ENCODE measurements at places on chromosomes 4 and X.

- DNase-seq: no peak
These were observed 17.1 kb downstream of the DDX3X start for GRCh38 chrX:41350976-41351569.

DNA sequence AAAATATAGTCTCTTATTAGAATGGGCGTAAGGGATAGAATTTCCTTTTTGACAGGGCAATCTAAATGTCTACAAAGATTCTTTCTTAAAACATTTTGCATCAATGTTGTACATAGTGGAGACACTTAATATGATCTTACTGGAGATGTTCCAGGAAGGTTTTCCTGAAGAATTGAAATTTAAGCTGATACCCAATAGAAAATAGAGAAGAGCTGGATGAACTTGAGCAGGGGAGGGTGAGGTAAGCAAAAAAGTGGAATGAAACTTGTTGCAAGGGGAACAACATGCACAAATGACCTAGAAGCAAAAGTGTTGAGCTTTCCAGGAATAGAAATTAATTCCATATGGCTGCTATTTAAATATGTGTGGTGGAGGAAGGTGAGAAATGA lies 19.7 kb downstream of the SLAIN2 start:
- no peak for DNase-seq

DNA sequence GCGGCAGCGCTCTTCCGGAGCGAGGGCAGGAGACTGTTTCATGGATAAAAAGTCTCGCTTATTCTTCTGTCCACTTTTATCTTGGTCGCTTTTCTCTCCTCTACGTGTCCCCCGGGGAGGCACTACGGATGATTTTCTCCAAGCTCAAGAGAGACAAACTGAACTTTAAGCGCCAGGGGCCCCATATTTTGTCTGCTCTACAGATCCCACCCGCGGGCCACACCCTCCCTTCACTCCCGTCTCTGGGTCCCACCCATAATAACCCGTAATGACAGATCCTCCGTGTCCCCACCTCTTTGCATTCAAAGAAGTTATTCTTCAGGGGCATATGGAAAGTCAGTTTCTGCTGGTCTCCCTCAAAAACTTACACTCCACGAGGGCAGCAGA lies at the start of gene CORIN:
Gene CORIN (minus strand): TSS at position 160 of the 387 bp plus-strand sequence. CDS start 118 bp downstream, at position 42.
- no peak for DNase-seq

DNA sequence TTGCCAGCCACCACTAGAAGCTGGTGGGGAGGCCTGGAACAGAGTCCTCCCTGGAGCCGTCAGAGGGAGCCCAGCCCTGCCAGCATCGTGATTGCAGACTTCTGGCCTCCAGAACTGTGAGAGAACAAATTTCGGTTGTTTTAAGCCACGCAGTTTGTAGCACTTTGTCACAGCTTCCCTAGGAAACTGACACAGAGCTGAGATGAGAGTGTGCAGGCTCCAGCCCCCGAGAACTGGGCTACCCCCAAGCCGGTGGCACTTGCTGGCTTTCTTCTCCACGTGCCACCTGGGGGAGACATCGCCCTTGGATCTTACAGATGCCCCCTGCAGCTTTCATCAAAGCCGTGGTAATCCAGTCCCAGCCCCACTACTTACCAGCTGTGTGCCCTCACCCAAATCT lies 83.7 kb downstream of the PPP2R2C start:
- DNase-seq: no peak

- DNase-seq: no peak
These were observed 380.5 kb upstream of the IGFBP7 start for GRCh38 chr4:57490520-57491255.

DNA sequence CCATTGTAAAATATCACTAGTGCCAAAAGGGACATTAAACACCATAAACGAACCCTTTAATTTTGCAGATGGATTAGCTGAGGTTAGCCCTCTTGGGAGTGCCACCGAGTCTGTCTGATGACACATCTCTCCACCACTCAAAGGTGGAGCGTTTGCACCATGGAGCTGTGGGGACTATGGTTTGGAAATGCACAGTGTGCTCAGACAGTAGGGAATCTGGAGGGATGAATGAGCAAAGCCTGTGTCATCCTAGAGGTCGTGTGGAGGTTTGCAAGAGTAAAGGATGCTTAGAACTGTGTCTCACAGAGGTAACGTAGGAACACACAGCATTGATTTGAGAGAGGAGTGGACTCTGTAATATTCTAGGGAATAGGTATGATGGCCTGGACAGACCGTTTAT lies 93.7 kb downstream of the CLNK start:
- DNase-seq: peak; percentile 25

DNA sequence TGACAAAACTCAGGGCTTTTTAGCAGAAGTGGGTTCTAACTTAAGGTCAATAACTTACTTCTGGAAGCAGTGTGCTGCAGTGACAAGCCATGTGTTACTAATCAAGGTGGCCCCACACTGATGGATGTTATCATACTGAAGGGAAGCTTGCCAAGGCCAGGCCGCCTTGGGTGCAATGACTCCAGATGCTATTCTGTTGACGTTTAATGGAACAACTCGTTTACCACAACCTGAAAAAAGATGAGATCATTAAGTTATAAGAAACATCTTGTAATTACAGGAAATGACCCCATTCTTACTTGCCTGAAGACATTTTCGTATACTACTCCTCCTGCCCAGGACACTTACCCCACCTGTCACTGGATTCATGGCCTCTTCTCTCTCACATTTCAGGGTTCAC lies 38.9 kb upstream of the TMPRSS11D start:
- DNase-seq: no peak

GRCh38 chr4:145795521-145795920 lies 115.6 kb downstream of the C4orf51 start:
- no peak for DNase-seq

GRCh38 chrX:17082831-17083230 lies 136.4 kb downstream of the REPS2 start:
- peak; percentile 16 for DNase-seq

- no peak for DNase-seq
These were observed 176.3 kb upstream of the EDA2R start for GRCh38 chrX:66815227-66815626.

GRCh38 chrX:16870862-16871815 lies 977 bp upstream of the RBBP7 start:
- DNase-seq: no peak

DNA sequence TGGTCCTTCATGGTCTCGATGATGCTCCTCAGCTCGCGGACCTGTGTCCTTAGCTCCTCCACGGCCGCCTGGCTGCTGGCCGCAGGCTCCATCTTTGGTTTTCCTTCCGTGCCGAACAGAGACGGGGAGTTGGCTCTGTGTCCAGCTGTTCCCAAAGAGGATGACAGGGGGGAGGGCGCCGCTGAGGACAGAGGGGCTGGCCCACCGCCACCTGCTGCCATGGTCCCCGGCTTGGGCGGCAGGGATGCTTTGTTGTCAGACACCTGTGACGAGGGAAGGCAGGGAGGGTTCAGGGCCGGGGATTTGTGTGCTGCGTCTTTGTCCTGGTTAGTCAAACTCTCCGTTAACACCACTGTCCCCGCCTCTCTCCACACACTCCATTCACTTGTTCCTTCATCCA lies 26.6 kb upstream of the MAP3K15 start:
- no peak for DNase-seq

DNA sequence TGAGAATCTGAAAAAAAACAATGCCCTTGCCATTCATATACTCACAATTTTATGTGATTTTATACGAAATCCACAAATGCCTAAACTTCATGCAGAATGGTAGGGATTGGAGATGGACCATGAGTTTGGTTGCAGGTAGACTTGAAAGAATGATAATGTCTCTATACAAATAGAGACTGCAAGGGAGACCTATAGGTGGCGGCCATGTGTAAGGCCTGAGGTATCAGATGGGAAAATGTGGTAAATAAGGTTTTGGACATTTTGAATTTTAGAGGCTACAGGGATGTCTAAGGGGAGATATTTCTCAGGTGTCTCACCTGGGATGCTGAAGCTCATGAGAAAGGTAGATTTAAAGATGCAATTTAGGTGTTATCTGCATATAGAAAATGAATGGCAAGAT lies 78.0 kb downstream of the GABRB1 start:
- DNase-seq: no peak

DNA sequence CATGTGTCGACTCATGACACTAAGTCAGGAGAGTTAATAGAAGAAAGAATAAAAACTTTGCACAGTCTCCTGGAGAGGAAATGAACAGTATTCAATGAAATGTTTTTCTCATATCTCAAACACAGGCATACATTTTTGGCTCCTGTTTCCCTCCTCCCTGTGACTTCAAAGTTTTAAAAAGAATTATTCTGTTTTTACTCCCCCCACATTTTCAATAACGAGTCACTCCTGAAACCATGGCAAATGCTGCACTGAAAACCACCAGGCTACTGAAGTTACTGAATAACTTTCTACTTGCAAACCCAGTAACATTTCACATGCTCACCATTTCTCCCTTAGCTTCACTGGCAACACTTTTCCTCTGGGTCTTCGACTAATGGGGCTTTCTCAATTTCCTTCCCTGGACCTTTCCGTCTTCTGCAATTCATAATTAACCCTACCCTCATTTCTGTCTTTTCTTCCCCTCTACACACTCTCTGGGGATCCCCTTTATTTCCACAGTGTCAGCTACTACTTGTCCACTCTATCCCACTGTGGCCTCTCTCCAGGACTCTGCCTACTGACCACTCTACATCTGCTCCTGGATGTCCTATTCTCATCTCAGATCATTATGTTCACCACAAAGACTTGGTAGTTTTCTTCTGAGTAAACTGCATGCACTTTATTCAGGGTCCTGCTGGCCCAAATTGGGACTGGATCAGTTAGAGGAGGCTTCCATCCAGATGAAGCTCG lies 225.8 kb upstream of the ETNPPL start:
- DNase-seq: no peak

DNA sequence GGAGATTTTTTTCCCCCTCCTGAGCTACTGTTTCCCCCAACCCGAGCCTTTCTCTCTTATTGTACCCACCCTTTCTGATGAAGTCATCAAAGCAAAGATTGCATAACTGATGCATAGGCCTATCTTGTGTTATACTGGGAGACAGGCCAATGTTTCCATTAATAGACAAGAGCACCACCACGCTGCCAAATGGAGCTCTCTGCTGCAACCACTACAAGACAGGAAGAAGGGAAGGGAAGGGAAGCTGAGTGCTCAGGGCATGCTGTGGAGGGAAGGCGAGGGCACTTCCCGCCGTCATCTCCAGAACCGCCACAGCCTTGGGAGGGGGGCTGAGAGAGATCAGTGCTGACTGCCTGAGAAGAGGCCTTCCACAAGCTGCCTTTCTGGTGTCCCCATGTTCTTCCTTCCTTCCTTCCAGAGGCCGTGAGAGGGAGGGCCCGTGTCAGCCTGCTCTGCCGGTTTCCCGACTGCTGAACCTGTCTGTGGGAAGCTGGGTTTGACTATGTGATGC lies 75.0 kb downstream of the MGST2 start:
- peak; percentile 74 for DNase-seq

- no peak for DNase-seq
These were observed 65.7 kb downstream of the CLCN5 start for GRCh38 chrX:49988143-49988542.

DNA sequence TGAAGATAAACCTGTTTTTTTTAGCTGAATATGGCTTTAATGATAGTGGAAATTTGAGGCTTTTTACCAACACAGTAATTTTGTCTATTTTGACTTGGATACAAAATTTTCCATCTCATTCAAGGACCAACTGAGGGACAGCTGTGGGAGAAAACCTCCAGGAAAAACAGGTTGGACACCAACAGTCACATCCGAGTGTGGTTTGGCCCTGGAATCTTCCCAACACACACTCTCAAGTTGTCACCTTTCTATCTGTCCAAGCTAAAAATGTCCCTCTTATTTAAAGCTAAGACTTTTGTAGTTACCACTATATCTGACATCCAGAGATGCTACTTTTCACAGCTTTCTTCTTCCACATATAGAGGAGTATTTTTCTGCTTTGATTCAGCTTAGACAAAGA lies 404.9 kb downstream of the PCDH7 start:
- DNase-seq: no peak

DNA sequence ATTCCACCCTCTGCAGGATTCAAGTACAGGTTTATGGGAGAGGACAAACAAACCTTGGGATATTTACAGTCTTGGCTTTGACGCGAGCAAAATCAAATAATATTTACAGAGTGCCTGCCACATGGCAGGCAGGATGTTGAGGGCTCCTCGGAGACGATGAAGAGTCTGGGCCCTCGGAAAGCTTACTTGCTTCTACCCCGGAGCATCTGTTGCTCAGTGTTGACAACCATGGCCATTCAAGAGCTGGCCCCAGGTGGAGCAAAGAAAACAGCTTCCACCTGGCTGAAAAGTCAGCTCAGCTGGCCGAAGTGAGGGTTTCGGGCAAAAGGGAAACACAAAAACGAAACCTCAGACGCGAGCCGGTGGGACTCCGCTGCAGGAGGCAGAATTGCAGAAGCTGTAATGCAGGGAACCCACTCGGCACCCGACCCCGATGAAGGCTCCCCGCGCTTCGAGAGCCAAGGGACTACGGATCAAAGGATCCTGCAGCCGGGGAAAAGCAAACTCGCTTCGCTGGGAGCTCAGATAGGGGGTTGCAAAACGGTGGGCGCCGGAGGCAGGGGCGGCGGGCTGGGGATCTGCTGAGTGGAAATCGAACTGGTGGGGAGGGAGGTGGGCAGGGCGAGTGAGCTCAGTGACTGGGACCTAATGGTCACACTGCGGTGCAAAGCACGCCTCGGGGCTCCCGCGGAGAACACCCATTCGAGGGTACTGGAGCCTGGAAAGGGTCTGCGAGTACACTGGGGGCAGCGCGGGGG lies 805 bp downstream of the ATP8A1 start:
- DNase-seq: peak; percentile 17

GRCh38 chr4:8741513-8742226 lies 130.0 kb downstream of the HMX1 start:
- no peak for DNase-seq

DNA sequence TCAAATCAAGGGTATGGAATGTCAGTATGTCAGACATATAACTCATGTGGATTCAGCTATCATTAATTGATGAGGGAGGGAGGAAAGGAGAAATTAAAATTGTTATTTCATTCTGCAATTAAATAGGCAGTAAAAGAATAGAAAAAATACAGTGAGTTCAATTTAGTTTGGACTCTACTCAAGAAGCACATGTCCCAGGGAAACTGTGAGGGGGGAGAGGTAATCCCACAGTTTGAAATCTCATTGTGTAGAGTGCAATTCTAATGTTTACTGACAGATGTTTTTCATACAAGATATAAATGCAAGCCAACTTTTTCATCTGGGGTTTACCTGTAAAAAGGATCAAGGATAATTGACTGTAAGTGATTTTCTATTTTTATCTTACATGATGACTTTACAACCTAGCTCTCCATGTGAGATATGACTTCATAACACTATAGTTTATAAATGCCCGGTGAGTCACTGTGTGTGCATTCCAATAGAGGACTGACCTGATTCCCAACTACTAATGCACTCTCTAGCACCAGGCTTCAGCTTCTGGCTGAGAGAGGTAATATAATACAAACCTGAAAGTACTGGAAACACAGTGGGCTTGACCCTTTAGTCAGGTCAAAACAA lies 35.2 kb upstream of the SCD5 start:
- DNase-seq: peak; percentile 67

GRCh38 chr4:2276581-2277325 lies 14.8 kb upstream of the MXD4 start:
- DNase-seq: no peak

DNA sequence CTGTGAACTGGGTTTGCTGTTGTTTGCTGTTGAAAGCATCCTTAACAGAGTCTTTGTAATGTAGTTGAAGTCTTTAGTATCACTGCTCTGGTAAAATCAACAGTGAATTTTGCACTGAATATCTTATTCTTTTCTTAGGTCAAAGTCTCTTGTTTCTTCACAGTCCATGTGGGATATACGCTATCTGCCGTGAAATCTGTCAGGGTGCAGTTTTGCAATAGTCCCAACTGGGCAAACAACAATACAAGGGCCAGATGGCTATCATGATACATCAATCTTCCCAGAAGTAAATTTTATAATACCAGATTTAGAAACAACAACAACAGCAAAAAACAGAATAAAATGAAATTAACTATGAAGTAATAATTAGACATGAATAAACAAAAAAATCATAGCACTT lies 123.5 kb downstream of the PPARGC1A start:
- no peak for DNase-seq
